A549 (cell line): ENCODE measurements at places on chromosomes 16 and 17.

- no peak for DNase-seq
Observed at GRCh38 chr17:74520790-74521480, 10.3 kb downstream of the CD300LB start.

DNA sequence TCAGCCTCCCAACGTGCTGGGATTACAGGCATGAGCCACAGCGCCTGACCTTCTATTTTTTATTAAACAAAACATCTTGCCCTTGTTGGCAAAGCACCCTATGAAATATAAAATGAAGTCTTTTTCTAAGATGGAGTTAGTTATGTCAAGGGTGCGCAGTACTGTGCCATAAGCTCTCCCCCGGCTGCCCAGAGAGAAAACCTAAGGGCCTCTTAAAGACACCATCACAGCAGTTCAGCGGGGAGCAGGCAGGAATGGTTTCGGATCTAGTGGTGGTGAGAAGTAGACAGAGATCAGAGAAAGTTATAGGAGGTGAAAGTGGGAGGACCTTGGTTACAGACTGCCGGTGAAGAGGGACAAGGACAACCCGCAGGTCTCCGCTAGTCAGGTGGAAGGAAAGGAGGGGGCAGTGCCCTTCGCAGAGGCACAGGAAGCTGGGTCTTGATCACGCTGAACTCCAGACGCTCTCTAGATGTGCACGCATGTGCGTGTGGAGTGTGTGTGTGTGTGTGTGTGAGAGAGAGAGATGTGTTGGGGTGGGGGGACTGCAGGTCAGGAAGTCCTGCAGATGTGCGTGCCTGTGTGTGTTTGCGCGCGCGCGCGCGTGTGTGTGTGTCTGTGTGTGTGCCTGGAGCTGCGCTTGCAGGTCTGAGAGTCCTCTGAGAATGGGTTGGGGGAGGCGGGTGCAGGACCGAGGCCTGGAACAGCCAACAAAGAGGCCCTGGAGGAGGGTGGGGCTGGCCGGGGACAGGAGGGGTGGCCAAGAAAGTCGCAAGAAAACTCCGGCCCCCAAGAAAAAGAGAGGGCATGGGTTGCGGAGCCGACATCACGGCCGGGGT is 748 bp upstream of the CMTM3 start:
- peak; percentile 87 for DNase-seq

GRCh38 chr17:51674579-51675255 is 414.4 kb downstream of the UTP18 start:
- no peak for DNase-seq

DNA sequence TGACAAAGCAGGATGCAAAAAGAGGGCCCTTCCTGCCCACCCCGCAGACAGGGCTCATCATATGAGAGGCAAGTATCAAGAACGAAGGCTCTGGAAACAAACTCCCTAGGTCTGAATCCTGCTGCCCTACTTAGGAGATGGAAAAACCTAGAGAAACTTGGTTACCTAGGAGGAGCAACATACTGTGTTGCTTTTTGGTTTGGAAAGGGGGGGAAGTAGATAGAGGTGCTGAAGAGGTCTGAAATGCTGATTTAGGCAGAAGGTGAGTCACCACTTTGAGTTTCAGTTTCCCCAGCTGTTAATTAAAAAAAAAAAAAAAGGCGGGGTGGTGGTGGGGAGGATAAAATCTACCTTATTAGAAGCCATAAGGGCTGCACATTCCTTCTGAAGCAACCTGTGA is 1.5 kb downstream of the N4BP1 start:
- no peak for DNase-seq

DNA sequence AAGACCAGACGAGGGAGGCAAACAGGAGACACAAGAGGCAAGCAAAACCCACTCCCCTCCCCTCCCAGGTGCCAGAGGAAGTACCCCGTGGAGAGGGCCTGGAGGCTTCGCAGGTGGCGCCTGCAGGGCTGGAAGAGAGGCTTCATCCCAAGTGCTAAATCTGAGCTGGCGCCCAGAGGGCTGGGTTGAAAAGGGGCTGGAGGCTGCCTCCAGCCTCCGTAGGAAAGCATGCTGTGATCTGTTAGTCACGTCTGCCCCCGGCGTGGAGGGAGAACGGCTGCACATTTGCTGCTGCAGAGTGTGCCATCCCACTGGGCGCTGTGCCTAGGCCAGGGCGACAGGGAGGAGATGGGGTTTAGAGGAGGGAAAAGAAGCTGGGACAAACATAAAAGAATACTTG is 16.9 kb downstream of the RPH3AL start:
- DNase-seq, result no peak

DNA sequence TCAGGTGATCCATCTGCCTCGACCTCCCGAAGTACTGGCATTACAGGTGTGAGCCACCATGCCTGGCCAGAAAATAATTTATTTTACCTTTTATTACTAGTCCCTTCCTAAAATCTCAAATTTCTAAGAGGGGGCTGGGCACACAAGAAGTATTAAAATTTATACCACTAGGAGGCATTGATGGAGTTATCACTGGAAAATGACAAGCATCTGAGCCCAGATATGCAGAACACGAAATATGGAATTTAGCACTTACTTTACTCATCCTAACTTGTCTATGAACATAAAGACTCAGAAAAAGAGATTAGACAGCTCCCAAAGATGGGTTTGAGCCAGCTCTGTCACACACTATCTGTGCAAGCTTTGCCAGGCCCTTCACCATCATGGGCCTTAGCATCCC is 46.4 kb downstream of the STAT5A start:
- DNase-seq, result no peak

GRCh38 chr16:30947859-30948666 is 805 bp upstream of the ORAI3 start:
- peak; percentile 98 for DNase-seq

GRCh38 chr17:9294661-9295210 is 273.4 kb downstream of the NTN1 start:
- DNase-seq, result no peak

GRCh38 chr16:58461056-58461455 is 38.9 kb upstream of the NDRG4 start:
- no peak for DNase-seq

DNA sequence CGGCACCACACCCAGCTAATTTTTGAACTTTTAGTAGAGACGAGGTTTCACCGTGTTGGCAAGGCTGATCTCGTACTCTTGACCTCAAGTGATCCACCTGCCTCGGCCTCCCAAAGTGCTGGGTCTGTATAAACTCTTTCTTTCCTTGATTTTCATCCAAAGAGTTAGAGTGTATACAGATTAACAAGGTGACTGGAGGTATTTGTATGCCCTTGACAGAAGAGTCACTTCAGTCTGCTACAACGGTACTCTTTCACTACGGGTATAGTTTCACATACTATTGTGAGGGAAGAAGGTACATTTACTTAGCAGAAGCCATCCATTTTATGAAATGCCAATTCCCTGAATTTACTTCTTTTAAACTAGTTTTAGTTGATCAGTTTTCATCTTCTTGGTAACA is 32.5 kb downstream of the PPM1E start:
- no peak for DNase-seq

- DNase-seq, result no peak
Observed at GRCh38 chr17:61815863-61816503, 47.3 kb downstream of the BRIP1 start.

- DNase-seq, result no peak
Observed at GRCh38 chr16:64826374-64826773, 295.5 kb downstream of the CDH11 start.

DNA sequence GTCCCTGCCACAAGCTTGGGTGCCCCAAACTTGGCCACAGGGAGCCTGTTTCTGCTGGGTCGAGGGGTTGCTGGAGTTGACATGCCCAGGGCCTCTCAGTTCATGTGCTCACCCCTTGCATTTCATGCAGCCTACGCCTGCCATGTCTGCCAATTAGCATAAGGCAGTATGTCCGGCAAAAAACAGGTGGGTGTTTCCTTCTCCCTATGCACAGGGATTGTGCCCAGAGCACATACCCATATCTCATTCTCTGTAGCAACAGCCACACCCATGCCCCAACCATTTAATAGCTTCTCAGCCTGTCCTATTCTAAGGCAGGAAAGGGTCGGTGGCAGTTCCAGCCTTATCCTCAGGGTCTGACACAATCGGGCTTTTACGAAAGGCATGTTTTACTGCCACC is 340.4 kb upstream of the ASIC2 start:
- DNase-seq, result no peak

DNA sequence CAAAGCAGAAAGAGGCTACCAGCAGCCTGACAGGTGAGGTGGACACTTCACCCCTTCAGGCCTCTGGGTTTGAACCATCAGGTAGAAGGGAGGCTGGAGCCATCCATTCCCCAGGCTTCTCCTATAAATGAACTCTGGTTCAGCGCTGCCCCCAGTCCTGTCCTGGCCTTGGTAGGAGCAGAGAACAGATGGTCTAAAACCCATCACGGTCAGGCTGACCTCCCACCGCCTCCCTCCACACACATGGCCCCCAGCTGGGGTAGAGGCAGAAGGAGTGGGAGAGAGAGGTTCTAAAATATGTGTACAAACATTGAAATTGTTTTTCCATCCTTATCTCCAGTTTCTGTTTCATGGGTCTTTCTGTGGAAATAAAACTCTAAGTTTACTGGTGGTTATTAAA is 59.7 kb upstream of the DNAJA2 start:
- DNase-seq, result no peak

DNA sequence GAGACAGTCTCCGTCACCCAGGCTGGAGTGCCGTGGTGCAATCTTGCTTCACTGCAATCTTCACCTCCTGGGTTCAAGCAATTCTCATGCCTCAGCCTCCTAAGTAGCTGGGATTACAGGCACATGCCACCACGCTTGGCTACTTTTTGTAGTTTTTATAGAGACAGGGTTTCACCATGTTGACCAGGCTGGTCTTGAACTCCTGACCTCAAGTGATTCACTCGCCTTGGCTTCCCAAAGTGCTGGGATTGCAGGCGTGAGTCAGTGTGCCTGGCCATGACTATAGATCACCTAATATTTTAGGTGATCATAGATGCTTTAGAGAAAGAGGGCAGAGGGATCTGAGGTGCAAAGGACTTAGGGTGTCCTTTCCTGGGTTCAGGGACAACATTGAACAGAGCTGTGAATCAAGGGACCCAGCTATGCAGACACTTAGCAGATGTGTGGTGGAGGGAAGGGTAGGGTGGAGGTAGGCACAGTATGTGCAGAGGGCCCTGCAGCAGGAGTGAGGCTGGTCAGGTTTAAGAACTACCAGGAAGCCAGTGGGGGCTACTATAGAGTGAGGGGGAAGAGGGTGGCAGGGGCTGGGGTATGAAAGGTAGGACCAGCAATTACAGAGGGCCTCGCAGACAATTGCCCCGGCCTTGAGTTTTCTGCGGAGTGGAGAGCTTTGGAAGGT is 116.5 kb downstream of the CMIP start:
- no peak for DNase-seq

- no peak for DNase-seq
Observed at GRCh38 chr17:44133918-44134476, 7.7 kb upstream of the HROB start.

DNA sequence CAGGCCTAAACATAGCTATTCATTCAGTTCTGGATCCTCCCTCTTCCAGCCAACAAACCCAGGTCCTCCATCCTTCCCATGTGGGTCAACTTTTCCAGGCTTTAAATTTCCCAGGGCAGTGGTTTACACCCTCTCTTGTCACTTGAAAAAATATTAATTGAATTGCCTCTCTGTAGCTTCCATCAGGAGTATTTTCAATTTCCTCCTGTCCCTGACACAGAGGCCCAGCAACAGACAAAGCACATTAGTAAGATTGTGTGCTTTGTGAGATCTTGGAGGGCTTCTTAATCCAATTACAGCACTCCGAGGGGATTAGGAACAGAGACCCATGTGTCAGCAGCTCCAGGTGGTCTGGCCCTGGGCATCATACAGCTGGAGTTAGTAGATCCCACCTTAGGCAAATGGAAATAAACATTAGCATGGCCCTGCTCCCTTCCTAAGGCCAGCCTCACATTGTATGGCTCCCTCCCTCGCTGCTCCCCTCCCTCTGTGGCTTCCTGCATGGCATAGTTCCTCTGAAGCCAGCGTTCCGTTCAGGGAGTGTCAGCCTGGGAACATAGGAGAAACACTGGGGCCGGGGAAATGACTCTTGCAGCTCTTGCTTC is 132.7 kb upstream of the HSBP1 start:
- no peak for DNase-seq

DNA sequence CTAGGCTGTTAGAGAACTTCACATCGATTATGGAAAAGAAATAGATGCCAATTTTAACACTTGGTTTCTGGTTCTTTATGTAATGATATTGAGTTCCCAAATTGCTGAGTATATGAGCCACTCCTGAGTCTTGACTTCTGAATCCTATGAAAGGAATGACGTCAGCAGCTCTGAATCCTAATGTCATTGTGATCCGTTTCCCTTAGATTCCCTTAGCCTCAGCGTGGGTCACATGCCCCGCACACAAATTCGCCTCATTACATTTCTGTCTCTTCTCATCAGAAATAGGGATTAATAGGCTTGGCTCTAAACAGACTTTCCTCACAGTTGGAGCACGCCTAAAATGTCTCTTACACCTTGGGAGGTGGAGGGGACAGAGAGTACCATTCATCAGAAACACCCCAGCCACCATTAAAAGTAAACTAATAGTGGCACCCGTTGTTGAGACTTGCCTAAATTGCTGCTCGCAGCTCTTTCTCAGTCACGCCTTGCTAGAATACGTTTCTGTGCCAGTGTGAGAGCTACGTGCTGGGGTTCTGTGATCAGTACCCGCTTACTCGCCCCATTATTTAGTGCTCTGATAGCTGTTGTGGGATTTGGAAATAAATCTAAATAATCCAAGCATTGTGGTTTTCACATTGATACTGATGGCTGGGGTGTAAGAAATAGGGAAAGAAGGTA is 7.1 kb downstream of the MRM3 start:
- no peak for DNase-seq

GRCh38 chr17:806346-806745 is 24.2 kb downstream of the MRM3 start:
- DNase-seq, result no peak

GRCh38 chr16:23279721-23280153 is 22.4 kb upstream of the SCNN1B start:
- no peak for DNase-seq

DNA sequence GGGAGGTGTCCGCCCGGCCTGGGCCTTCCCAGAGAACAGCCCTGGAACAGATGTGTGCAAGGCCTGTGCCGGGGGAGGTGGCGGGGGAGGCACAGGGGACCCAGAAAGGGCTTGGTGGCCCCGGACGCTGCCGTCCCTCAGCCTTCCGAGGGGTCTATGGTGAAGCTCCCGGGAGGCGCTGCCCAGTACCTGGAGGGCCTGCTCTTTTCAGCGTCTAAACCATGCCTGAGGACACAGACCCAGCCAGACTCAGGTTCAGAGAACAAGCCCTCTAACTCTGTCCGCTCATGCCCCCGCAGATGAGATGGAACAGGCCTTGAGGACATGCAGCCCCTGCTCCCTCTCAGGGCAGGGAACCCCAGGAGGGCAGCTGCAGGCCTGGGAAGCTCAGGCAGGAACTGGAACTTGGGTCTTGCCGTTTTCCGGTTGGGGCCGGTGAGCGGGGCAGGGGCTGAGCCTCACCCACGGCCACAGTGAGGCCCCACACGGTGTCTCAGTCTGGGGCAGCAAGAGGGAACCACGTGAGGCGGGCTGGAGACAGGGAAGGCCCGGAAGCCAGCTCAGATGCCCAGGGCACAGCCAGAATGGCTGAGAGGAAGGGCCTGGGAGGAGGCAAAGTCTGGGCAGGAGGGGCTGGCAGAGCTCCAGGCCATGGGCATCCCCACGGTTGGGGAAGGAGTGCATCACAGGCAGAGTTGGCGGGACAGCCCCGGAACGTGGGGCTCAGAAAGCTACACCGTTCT is 12.5 kb downstream of the SLC16A3 start:
- DNase-seq, result no peak

GRCh38 chr16:20849589-20850390 is 43.5 kb downstream of the REXO5 start:
- peak; percentile 66 for DNase-seq

GRCh38 chr17:77296769-77297409 is 156.1 kb downstream of the SEC14L1 start:
- no peak for DNase-seq
